ENCODE measurements at places on chromosomes 1 and 21.

DNA sequence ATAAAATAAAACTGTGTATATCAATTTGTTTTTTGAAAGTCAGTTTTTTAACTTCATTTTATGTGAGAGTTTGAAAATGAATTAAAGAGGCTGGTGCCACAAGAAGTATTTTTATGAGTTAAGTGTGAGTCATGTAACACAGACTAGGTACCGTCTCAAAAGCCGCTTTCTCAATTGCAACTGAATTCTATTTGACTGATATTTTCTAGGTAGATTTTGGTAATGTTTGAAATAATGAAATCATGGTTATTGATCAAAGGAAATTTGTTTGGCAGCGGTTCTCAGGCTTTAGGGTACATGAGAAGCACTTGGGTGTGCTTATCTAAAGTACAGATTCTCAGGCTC, 4.6 kb downstream of the SNX27 start:
- H3K36me3 ChIP-seq, result peaks cover 20% of the 10 kb centered on the region
- H3K27ac ChIP-seq, result peak overlapping the region; percentile 86
- peak overlapping the region; percentile 12 for H3K4me3 ChIP-seq
- no peaks in the 10 kb centered on the region for H3K27me3 ChIP-seq
- H3K4me1 ChIP-seq, result peaks cover 72% of the 10 kb centered on the region

DNA sequence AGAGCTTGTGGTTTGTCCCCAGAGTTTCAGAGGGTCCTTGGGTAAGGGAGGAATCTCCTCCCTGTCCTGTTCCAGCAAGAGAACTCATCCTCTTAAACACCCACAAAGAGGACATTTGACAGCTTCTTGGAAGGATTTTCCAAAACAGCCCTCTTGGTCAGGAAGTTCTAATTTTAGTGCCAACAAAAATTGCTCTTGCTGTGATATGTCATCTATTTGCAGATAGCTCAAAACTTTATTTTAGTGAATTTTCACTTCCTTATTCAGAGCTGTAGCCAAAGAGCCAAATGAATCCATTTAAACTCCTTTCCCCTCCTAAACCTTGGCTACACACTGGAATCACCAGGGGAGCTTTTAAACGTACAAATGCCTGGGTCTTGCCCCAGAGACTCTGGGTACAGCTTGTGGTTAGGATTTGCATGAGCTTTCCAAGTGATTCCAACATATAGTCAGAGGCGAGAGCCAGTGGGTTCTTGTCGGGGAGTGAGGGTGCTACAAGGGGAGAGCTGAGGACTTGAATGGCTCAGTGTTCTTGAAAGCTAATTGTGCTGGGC, 11.8 kb upstream of the RASSF5 start:
- no peak for DNase-seq
- H3K36me3 ChIP-seq, result peaks cover 82% of the 10 kb centered on the region
- H3K27ac ChIP-seq, result peak overlapping the region; percentile 85
- no peaks in the 10 kb centered on the region for H3K27me3 ChIP-seq
- H3K4me1 ChIP-seq, result peaks cover 10% of the 10 kb centered on the region

GRCh38 chr1:174726880-174727585, 272.7 kb upstream of the CACYBP start:
- no peak for DNase-seq

DNA sequence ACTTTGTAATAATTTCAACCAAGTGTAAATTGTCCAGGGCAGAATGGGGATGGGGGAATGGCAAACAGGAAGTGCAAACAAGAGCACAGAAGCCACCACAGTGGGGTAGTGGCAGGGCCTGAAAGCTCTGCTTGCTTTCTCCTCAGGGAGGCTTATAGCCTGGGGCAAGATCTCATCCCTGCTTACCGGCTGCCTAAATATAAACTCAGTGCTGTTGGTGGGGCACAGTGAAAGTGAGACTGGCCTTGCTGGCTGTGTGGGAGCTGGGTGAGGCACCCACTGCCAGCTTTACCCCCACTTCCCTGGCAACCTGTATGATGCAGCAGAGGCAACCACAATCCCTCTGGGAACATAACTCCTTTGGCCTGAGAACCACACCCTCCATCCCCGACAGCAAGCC, 15.2 kb downstream of the STYXL2 start:
- H3K4me3 ChIP-seq, result no peak overlapping the region
- no peak for DNase-seq
- no peaks in the 10 kb centered on the region for H3K27me3 ChIP-seq
- H3K4me1 ChIP-seq, result peaks cover 49% of the 10 kb centered on the region

GRCh38 chr1:89873770-89874169, 52.9 kb downstream of the LRRC8D start:
- peaks cover 70% of the 10 kb centered on the region for H3K4me1 ChIP-seq
- H3K27me3 ChIP-seq, result no peaks in the 10 kb centered on the region
- H3K36me3 ChIP-seq, result peaks cover 67% of the 10 kb centered on the region
- DNase-seq, result no peak
- peak overlapping the region; percentile 32 for H3K27ac ChIP-seq
- H3K4me3 ChIP-seq, result no peak overlapping the region

- no peak overlapping the region for H3K4me3 ChIP-seq
- no peak for DNase-seq
- H3K27ac ChIP-seq, result no peak overlapping the region
- no peaks in the 10 kb centered on the region for H3K36me3 ChIP-seq
- H3K4me1 ChIP-seq, result peaks cover 71% of the 10 kb centered on the region
- H3K27me3 ChIP-seq, result no peaks in the 10 kb centered on the region
Measured at GRCh38 chr1:117392771-117393170, 25.5 kb downstream of the MAN1A2 start.

DNA sequence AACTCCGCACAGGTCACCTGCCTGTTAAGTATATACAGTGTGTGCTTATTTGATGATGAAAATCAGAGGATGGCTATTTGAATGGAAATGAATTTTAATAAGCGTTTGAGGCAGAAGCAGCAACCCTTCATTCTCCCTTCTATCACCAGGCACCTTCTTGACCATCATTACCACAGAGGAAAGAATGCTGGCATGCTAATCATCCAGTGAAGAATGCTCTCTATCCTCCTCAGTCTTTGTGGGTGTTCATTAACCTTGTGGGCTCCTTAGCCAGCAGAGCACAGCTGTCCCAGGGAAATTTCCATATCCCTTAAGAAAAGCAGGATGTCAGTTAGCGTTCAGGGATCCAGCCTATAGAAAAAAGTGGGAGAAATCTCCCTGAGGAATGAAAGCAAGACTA, 428.0 kb upstream of the CAMK1G start:
- H3K27me3 ChIP-seq, result no peaks in the 10 kb centered on the region
- no peak overlapping the region for H3K4me3 ChIP-seq
- DNase-seq, result no peak
- no peak overlapping the region for H3K27ac ChIP-seq
- H3K36me3 ChIP-seq, result no peaks in the 10 kb centered on the region

DNA sequence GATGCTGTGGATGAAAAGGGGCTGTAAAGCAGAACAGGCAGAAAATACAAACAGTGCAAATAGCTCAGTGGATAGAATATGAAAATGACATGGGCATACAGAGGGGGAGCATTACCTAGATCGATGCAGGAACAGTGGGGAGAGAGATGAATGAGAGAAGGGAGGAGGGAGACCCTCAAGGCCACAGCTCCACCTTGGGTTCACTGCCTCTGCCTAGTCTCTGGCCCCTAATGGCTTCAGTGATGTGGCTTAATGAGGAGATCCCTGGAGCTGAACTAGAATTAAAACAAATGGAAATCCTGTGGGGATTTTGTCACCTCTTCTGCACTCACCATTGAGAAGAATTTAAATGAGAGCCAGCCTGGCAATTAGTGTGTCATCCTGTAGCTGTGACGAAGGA, 165.0 kb downstream of the TNR start:
- H3K4me1 ChIP-seq, result no peaks in the 10 kb centered on the region
- no peak for DNase-seq
- no peak overlapping the region for H3K4me3 ChIP-seq
- no peaks in the 10 kb centered on the region for H3K36me3 ChIP-seq
- no peak overlapping the region for H3K27ac ChIP-seq

DNA sequence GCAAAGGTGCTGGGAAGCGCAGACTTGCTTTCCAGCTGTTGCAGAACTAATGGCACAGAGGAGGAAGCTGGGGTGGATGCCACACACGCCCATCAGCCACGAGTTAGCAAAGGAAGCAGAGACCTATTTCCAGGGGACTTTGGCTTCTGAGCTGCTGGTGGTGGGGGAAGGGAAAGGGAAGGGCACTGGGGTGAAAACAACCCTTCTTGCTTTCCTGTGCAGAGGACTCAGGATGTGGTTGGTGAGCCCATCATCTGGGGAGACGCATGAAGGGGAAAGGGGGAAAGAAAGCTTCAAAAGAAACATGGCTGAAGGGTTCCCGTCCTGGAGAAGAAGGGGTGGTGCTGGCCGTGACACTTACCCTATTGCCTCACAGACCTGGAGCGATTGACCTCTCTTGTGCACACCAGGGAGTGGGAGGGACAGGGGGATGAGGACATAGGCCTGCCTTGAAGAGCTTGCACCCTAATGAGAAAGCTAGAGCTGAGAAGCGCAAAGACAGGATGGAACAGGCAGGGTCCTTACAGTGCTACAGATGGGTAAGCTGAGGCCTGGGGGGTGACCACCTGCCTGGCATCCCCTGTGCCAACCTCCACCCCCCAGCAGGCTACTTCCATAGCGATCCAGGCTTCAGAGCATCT, 140.8 kb upstream of the RAB4A start:
- peak; percentile 35 for DNase-seq
- peak overlapping the region; percentile 16 for H3K4me3 ChIP-seq

DNA sequence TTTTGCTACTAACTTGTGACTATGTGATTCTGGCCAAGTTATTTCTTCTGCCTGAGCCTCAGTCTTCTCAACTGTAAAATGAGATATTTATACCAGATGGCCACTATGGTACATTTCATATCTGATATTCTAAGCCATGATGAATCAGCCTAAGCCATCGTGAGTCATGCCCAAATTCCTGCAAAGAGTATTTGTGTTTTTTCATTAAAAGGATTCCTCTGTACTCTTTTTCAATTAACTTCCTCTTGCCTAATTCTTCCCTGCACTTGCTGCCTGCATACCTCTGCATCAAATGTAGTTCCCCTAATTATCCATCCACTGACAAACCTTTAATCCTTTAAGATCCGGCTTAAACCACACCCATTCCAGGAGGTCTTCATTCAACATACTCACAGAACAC, 575.1 kb upstream of the BEND5 start:
- no peaks in the 10 kb centered on the region for H3K4me1 ChIP-seq
- no peaks in the 10 kb centered on the region for H3K36me3 ChIP-seq
- no peak overlapping the region for H3K27ac ChIP-seq
- no peak for DNase-seq

GRCh38 chr1:24293392-24294227, 25.5 kb upstream of the GRHL3 start:
- H3K27ac ChIP-seq, result no peak overlapping the region
- DNase-seq, result no peak
- no peaks in the 10 kb centered on the region for H3K36me3 ChIP-seq
- H3K4me3 ChIP-seq, result no peak overlapping the region

- no peak overlapping the region for H3K27ac ChIP-seq
- DNase-seq, result no peak
- H3K4me3 ChIP-seq, result no peak overlapping the region
- H3K27me3 ChIP-seq, result peaks cover 4% of the 10 kb centered on the region
Measured at GRCh38 chr1:213357403-213357802, 306.4 kb downstream of the RPS6KC1 start.

DNA sequence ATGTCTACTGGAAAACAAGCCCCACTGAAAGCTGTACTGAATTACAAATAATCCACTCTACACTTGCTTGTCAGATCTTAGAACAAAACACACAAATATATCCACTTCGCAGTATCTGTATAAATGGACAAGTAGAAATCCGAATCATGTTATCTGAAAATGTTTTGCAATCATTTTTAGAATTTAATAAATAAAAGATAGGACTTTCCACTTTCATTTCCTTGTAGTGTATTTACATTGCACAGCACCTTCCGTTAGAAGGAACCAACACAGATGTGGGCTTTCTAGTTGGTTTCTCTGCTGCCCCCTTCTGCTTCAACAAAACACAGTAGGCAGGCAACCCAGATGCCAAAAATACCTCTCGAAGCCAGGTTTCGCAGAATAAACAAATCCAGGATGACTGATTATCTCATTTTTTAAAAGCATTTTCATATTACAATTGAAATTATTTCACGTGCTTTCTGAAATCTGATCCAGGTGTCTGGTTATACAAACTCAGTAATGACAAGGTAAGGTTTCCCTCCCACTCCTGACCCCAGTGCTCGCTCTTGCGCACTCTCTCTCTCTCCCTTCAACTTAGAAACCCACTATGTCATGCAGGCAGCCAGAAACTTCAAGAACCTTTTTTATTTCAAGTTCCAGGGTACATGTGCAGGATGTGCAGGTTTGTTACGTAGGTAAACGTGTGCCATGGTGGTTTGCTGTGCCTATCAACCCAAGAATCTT, 389.9 kb downstream of the SMYD3 start:
- H3K4me3 ChIP-seq, result peak overlapping the region; percentile 2
- peak; percentile 34 for DNase-seq
- H3K4me1 ChIP-seq, result peaks cover 22% of the 10 kb centered on the region
- H3K27ac ChIP-seq, result peak overlapping the region; percentile 66
- H3K36me3 ChIP-seq, result peaks cover 11% of the 10 kb centered on the region
- no peaks in the 10 kb centered on the region for H3K27me3 ChIP-seq

DNA sequence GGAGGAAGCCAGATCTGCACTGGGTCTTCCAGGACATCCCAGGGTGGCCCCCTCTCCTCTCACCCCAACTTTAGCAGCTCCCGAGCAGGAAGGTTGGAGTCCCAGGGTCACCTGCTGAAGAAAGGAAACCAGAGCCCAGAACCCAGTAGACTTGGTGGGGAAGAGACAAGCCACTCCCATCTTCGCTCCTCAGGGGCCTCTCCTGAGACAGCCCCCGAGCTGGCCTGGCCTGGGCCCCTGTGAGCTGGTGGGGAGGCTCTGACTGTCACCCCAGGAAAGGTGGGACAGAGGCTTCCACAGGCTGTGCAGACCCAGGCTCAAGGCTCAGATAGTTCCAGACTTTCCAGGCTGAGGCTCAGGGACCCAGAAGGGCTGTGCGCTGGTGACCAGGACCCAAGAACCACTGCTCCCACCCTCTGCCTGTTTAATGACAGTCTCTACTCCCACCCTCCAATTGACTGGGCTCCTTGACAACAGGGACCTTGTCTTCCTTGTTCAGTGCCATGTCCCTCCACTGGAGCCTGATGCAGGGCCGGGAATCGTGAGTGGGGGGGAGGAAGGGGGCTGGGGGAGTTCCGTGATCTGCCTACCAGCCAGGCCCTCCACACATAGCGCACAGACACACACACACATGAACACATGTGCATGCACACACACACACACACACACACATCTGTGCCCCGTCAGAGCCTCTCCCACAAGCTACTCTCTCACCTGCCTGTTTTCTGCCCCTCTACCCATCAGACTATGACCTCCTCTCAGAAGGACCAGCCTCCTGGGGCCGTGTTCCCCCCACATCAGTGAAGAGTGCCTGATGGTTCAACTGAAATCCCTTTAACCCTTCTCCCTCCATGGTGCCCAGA, 401.2 kb downstream of the MATN1 start:
- DNase-seq, result no peak
- no peaks in the 10 kb centered on the region for H3K4me1 ChIP-seq

Measured in activated T-cell treated with anti-CD3 and anti-CD28 coated beads, Interleukin-2, amount 50 U/mL, for 24 hours (primary cell).